ENCODE measurements at places on chromosomes 5 and 9. TPM values are rescaled to one million over a fixed set of nuclear protein-coding genes. Genes with fewer than 3 reads are reported as not detected.

DNA sequence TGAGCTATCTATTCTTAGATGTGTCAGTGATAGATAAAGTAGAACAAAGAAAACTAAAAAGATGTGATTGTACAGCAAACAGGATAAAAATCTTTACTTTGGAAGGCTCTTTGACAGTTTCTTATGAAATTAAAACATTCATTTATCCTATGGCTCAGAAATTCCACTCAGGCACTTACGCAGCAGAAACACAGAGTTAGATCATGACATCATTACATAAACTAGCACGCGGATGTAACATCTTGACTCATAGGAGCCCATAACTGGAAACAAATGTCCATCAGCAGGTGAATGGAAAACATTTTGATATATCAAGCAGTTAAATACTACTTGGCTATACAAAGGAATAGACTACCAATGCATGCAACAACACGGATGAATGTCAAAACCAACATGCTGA lies 45.3 kb downstream of the ICE1 start:
- DNase-seq = no peak

DNA sequence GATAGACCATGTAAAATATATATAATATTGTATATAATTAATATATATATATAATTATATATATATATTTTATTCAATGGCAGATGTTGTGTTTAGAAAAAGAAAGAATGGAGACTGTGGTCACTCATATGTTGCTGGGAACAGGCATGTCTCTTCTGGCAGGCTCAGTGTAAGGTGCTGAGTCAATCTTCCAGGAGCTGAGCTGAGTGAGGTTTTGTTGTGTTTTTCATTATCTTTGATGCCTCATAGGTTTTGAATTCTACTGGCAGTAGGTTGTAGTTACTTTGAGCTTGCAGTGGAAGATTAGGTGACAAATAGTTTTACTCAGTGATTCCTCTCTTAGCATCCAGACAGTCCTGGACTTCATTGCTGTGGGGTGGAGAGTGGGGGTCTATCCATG lies 561.3 kb downstream of the IRX1 start:
- no peak for DNase-seq

GRCh38 chr5:170590566-170590965 lies 86.7 kb downstream of the KCNIP1 start:
- no peak for DNase-seq

The MORN5 gene
- total RNA-seq = 0.81 TPM

The ERCC6L2 gene
- 41.1 TPM for total RNA-seq

The DMGDH gene
- total RNA-seq = 0.73 TPM

The SAXO1 gene
- total RNA-seq = 0.42 TPM

All from endodermal cell (in vitro differentiated cells).